ENCODE measurements at places on chromosomes 4 and X. TPM values are rescaled to one million over a fixed set of nuclear protein-coding genes. Genes with fewer than 3 reads are reported as not detected.
A peak's percentile ranks its signal among the peaks of the same experiment; 100 is the strongest.

DNA sequence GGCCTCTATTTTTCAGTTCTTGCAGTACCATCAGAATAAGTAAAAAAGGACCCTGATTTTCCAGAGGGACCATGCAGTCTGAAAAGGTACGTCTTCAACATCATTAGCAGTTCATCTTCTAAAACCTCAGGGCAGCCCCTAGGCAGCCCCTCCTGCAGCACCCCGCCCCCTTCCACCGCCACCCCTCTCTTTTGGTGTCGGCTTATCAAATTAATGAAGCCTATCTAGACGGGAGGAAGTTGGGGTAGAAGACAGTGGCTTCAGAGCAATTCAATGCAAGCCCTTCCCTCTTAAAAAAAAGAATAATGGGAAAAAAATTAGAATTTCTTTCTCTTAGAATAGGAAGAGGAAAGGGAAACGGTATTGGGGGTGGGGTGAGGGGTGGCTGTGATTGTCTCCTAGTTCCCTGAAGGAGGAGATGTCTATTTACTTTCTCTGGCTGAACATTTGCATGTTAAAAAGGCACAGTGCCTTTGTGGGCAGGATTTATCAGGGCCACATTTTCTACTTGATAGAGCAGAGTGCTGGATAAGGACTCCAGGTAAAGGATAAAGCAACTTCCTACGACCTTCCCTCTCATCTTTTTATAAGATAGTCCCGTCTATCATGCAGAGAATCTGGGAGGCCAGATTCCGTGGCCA, 159.4 kb downstream of the MGST2 start:
- no peaks in the 10 kb centered on the region for H3K36me3 ChIP-seq
- DNase-seq, result no peak
- H3K4me1 ChIP-seq, result no peaks in the 10 kb centered on the region
- H3K27ac ChIP-seq, result no peak overlapping the region

- H3K27ac ChIP-seq, result peak overlapping the region; percentile 21
- no peak overlapping the region for H3K4me3 ChIP-seq
- DNase-seq, result no peak
Measured at GRCh38 chrX:10617999-10618351, 2.4 kb downstream of the MID1 start.

TSPAN7 gene
- total RNA-seq, result 28.4 TPM

GPC4 gene
- total RNA-seq, result 4.4 TPM

SPANXN3 gene
- not detected for total RNA-seq

GRCh38 chr4:156006192-156006591, 52.5 kb upstream of the CTSO start:
- no peaks in the 10 kb centered on the region for H3K27me3 ChIP-seq
- H3K36me3 ChIP-seq, result no peaks in the 10 kb centered on the region
- no peak overlapping the region for H3K4me3 ChIP-seq
- no peak for DNase-seq
- no peak overlapping the region for H3K27ac ChIP-seq

GRCh38 chr4:110518889-110519490, 43.0 kb downstream of the ENPEP start:
- no peaks in the 10 kb centered on the region for H3K4me1 ChIP-seq
- H3K27ac ChIP-seq, result no peak overlapping the region
- no peak overlapping the region for H3K4me3 ChIP-seq
- H3K36me3 ChIP-seq, result no peaks in the 10 kb centered on the region
- H3K27me3 ChIP-seq, result no peaks in the 10 kb centered on the region
- no peak for DNase-seq

DNA sequence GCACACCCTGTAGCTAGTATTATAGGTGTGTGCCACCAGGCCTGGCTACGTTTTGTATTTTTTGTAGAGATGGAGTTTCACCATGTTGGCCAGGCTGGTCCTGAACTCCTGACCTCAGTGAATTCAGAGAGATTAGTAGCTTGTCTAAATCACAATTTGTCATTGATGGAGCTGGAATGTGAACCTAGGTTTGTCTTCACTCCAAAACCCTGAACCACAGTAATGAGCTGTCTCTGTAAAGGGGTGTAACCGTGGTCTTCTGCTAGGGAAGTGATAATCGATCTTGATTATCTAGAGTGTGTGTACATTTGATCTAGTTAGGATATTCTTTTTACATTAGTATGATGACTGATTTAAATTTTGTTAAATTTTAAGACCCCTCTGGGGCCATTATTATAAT, 8.3 kb downstream of the ARHGAP10 start:
- no peak overlapping the region for H3K4me3 ChIP-seq
- peaks cover 83% of the 10 kb centered on the region for H3K4me1 ChIP-seq
- H3K36me3 ChIP-seq, result no peaks in the 10 kb centered on the region
- DNase-seq, result no peak
- H3K27ac ChIP-seq, result no peak overlapping the region
- H3K27me3 ChIP-seq, result no peaks in the 10 kb centered on the region

SFRP2 gene
- total RNA-seq, result 8.3 TPM

DNA sequence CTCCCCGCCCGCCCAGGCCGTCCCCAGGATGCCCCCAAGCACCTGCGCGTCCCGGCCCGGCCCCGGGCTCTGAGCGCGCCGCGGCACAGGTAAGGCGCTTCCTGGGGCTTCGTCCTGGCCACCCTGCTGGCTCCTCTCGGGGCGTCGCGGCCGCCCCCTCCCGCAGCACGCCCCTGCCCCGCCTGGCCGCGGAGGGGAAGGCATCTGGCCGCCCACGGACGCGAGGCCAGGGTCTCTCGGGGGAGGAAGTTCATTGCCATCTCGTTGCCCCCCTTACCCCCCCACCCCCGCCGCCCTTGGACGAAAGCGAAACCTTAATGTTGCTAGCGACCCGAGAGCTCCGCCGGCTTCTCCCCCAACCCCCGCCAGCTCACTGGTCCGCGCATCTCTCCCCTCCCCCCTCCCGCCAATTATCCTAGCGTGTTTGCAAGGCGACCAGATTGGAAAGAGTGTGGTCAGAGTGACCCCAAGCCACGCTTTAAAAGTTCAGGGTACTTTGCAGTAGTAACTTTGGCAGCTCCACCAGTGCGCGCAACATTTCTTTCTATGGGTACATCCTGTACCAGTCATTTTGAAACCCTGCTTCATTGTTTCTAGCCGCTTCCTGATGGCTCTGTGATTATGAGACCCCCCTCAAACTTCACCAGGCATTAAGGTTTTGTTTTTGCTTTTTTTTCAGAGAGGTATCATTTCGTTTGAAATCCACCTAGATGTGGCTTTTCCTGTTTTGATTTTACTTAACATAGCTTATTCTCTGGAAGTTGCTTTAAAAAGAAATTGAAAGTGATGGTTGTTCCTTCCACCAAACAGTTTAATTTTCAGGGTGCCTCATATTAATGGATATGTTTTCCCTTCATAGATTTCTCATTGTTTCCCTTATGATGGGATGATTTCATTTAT, 626 bp downstream of the TBC1D1 start:
- H3K27me3 ChIP-seq, result peaks cover 7% of the 10 kb centered on the region
- no peaks in the 10 kb centered on the region for H3K36me3 ChIP-seq
- H3K27ac ChIP-seq, result peak overlapping the region; percentile 85
- DNase-seq, result no peak
- H3K4me1 ChIP-seq, result peaks cover 3% of the 10 kb centered on the region
- peak overlapping the region; percentile 94 for H3K4me3 ChIP-seq

RPL34 gene
- total RNA-seq, result 803 TPM

- no peaks in the 10 kb centered on the region for H3K36me3 ChIP-seq
- H3K27me3 ChIP-seq, result no peaks in the 10 kb centered on the region
- H3K27ac ChIP-seq, result no peak overlapping the region
- DNase-seq, result no peak
- no peak overlapping the region for H3K4me3 ChIP-seq
- no peaks in the 10 kb centered on the region for H3K4me1 ChIP-seq
Measured at GRCh38 chrX:50003927-50004326, 81.5 kb downstream of the CLCN5 start.

GRCh38 chrX:122907375-122907774, 276.7 kb upstream of the GRIA3 start:
- no peak overlapping the region for H3K27ac ChIP-seq
- no peak overlapping the region for H3K4me3 ChIP-seq
- DNase-seq, result no peak

DNA sequence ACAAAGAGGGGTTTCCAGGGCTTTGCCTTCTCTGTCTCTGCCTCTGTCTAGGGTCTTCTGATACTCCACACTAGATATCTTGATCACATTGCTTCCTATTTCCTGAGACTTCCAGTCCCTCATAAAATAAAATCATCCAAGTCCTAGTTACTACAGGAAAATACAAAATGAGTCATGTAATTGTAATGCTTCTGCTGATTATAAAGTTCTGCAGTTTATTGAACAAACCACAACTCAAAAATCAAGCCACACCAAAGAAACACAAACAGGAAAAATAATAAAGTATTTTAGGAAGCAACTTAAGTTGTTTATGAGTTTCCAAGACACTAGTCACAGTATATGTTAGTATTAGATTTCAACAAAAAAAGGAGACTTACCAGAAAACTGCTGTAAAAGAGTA, 695.1 kb upstream of the GALNTL6 start:
- H3K4me1 ChIP-seq, result no peaks in the 10 kb centered on the region
- H3K27me3 ChIP-seq, result no peaks in the 10 kb centered on the region
- no peak overlapping the region for H3K27ac ChIP-seq
- no peak overlapping the region for H3K4me3 ChIP-seq
- no peak for DNase-seq

KLHL4 gene
- total RNA-seq, result 0.45 TPM

- H3K36me3 ChIP-seq, result no peaks in the 10 kb centered on the region
- DNase-seq, result no peak
- no peaks in the 10 kb centered on the region for H3K4me1 ChIP-seq
- no peaks in the 10 kb centered on the region for H3K27me3 ChIP-seq
- H3K4me3 ChIP-seq, result no peak overlapping the region
Measured at GRCh38 chrX:72540318-72540717, 32.3 kb downstream of the HDAC8 start.
